ENCODE measurements at places on chromosomes 4 and X. TPM values are rescaled to one million over a fixed set of nuclear protein-coding genes. Genes with fewer than 3 reads are reported as not detected.

ODAPH gene
- not detected for total RNA-seq

GRCh38 chr4:132230025-132230424 is 919.1 kb upstream of the PCDH10 start:
- no peak for DNase-seq

DNA sequence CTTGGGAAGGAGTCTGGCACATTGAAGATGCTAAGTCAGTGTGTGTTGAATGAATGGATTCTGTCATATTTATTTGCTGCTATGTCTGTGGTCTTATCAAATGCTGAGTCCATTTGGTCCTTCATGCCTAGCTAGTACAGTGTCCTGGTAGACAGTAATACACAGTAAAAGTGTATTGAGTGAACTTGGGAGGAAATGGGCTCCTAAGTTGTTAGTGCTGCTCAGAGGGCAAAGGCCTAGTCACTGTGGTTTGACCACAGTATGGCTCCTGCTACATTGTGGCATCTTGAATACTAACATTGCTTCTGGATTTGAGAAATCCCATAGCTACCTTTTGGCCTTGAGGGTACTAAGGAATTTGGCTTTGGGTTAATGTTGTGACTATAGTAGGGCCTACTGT is 33.9 kb downstream of the MTM1 start:
- no peak for DNase-seq

DNA sequence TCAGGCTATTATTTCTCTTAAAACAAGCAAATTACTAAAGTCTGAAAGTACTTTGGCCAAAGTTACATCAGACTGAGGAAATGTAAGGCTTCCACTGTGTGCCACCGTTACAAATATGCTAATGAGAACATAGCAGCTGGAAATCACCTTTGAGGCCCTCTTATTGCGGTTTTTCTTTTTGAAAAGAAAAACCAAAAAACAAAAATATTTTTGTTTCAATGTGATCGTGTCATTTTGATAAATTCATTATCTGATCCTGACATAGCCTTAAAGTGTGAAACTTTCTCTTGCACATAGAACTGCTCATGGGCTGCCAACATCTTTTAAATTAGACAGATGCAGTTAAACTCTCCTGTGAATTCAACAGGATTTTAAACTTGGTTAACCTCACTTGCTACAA is 2.8 kb upstream of the TIFA start:
- DNase-seq, result no peak

GRCh38 chr4:87939978-87940690 is 35.4 kb upstream of the SPP1 start:
- no peak for DNase-seq

DNA sequence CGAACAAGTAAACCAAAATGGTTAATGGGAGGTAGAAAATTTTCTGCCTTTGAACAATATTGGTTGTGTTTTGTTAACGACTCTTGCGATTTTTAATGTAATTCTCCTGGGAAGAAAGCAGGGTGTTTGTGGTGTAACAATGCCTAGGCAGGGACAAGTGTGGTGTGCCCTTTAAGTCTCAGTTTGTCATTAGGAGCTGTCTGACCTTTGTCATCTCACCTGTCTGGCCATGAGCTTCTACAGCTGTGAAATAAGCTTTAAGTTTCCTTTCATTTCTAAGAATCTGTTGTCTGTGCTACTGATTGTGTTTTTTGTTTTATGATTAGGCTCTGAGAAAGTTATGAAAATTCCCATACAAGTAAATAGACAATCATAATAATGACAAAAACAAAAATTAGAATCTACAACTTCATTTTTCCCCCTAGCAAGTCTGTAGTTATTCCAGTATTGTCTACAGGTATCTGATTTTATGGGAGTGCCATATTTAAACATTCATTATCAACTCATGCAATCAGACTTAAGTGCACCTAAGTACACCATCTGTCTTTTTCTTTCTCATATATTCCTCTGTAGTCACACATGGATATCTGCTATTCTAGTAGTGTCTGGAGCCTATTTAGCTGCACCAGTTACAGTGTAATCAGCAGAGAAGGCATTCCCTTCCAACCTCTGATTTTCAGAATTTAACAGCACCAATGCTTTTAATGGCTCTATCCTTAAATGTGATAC is 203.5 kb downstream of the PPARGC1A start:
- no peak for DNase-seq

DNA sequence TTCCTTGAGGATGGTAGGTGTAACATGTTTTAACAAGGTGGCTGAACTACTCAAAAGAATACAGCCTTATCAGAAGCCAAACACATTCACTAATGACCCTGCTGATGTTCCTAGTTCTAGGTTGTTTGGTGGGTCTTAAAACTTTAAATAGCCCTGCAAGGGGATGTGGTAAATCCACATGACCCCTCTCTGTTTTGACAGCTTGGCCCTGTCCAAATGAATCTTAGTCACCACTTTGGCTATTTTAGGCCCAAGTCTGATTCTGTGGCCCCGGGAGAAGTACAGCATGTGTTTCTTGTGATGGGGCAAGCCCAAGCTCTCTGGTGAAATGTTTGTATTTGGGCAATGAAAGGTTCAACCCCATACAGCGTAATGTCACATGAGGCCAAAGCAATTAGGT is 54.5 kb upstream of the GPR34 start:
- no peak for DNase-seq

DNA sequence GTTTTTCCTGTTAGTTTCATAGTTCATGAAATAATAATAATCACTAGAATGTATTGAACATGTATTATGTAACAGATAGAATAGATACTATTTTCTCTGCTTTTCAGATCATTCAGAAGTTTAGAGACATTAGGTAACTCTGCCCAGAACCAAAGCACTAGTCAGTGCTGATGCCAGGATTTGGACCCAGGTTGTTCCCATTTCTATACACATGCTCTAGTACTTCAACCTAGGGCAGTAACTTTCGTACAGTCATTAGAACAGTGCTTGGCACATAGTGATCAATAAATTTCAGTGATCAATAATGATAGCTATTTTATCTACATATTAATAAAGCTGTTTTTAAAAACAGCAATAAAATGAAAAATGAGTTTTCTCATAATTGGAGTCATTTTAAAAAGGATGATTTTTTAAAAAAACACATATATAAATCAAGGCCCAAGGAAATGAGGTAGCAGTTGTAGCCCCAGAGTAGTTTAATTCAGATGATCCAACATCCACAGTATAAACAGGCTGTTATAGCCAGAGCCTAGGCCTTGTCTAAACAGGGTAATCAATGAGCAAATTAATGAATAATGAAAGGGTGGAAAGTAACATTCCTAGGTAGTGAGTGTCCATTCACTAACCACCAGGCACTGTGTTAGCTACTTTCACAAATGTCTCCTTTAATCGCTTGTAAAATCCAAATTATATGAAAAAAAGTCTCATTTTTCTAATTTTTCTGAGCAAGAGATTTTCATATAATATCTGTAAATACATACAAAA is 25.6 kb downstream of the TXK start:
- DNase-seq, result no peak

GRCh38 chr4:21046141-21046540 is 345.9 kb downstream of the PACRGL start:
- DNase-seq, result no peak
